ENCODE measurements at places on chromosomes 6 and 20.
A peak's percentile ranks its signal among the peaks of the same experiment; 100 is the strongest.

- peak; percentile 60 for DNase-seq
These were observed 269.6 kb downstream of the KHDC1L start for GRCh38 chr6:72955666-72956065.

GRCh38 chr20:19745584-19745983, 12.5 kb upstream of the RIN2 start:
- no peak for DNase-seq

DNA sequence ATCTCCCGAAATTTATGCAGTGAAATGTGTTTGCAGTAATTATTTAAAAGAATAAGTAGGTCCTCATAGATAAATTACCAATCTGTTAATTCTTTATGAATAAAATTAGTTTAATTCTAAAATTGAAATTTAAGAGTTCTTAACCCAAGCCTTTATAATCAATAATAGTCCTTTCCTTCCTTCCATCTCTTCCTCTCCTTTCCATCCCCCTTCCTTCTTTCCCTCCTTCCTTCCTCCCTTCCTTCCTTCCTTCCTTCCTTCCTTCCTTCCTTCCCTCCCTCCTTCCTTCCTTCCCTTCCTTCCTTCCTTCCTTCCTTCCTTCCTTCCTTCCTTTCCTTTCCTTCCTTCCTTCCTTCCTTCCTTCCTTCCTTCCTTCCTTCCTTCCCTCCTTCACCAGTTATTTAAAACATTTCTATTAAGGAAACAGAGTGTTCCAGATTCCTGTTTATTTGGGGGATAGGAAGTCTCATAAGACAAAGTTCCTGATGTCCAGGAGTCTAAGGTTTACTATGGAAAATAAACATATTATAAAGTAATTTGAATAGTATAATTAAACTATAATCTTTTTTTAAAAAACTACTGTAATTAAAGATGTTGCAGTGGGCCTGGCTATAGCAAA, 285.3 kb upstream of the NOX3 start:
- no peak for DNase-seq

DNA sequence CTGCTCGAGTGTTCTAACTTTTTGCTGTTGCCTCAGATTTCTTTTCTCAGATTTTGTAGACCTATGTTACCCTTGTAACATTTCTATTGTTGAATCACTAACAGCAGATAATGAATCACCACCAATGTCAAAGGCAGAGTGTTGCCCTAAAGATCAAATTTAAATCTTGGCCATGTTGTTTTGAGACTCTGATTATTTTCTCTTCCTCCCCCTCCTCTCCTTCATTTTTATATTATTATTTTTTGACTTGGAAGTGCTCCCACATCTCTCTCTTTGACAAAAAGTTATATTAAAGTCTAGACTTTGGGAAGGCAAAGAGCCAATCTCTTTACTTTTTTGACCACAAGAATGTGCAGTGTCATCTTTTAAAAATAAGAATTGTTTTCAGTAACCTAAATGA, 422.7 kb downstream of the NKAIN2 start:
- no peak for DNase-seq

DNA sequence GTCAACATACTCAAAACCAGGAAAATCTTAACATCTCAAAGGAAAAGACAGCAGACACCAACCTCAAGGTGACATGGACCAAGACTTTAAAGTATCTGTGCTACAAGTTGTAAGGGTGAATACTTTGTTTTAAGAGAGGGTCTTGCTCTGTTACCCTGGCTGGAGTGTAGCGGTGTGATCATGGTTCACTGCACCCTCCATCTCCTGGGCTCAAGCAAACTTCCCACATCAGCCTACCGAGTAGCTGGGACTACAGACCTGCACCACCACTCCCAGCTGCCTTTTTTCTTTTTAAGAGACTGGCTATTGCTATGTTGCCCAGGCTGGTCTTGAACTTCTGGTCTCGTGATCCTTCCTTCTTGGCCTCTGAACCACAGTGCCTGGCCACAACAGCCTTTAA, 9.7 kb downstream of the AMD1 start:
- no peak for DNase-seq

DNA sequence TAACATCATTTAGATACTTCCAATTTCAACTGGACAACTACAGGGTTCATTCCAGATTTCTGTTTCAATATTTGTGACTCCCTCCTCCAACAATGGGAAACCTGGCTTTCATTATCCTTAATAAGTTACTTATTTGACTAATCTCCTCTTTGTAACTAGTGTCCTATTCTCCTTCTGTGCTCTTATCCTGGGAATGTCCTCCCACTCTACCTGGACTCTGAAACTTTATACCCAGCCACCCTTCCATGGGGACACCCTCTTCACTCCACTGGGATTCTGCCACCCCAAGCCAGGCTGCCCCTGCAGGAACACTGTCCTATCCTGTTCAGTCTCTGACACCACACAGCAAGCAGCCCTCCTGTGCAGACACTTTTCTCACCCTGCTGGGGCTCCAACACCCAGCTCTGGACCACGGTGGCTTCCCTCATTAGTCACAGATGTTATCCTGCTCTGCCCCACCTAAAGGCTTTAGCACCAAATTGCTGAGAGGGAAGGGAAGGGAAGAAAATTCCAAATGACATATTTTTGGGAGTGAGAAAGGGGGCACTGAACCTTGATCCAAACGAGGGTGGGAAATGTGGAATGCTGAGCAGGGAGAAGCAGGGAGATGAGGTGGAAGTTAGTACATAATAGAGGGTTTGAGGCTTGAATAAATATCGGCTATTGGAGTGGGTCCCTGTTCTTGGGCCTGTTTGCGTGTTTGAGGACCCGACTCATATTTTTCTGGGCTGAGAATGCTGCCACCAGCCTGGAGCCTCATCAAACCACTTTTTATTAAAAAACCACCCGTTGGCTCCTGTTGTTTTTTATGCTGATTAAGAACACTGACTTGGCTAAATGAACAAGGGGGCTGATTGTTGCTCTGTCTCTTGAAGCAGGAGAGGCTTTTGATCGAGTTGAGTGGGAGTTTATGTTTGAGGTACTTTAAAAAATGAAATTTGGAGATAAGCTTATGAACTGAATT, 54.0 kb upstream of the AKIRIN2 start:
- peak; percentile 34 for DNase-seq

DNA sequence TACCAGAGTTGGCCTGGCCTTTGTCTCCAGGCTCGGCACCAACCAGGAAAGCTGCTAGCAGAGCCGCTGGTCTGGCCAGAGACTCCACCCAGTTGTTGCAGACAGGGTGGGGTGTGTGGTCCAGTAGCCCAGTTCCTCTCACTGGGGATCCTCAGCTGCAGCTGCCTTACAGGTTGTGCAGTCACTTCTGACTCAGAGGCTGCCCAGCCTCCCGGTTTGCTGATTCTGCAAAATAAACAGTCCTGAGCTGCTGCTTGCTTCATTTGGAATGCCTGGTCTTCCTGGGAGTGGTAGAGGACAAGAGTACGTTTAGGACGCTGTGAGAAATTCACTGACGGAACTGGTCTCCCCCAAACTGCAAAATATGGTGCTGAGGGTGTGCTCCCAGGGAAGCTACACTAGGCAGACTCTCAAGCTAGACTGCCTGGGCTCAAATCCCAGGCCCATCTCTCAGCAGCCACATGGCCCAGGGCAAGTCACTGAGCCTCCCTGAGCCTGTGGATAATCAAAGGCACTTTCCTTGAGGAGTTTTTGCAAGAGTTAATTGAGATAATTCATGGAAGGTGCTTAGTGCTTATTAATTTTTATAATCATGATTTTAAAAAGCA, 246.1 kb downstream of the TFAP2C start:
- DNase-seq: peak; percentile 67

DNA sequence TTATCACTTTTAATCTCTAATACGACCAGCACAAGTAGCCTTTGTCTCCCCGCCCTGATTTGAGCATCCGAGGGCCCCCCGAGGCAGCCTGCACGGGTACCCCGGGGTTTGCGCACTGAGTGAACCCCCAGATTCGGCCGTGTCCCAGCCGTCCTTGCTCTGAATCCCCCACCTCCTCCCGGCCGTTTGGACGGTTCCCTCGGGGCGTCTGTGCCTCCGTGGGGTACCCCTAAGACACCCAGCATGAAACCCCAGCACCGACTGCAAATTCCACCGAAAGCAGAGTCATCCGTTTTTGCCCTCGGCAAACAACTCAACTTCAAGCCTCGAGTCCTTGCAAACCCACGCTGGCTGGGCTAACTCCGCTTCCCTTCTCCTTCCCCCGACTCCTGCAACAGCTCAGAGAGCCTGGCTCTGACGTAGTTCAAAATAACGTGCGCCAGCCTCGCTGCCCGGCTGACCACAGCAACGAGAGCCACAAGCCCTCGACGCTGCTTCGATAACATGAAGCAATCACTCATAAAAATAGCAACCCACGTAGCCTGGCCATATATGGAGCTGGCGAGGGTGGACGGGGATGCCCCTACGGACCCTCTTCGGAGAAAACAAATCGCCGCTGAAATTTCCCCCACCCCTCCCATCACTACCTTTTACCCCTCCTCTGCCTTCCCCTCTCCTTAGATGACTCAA, 764 bp upstream of the SNAP25 start:
- DNase-seq: peak; percentile 11

- DNase-seq: no peak
These were observed 16.8 kb downstream of the LINC00237 start for GRCh38 chr20:21089391-21089790.

DNA sequence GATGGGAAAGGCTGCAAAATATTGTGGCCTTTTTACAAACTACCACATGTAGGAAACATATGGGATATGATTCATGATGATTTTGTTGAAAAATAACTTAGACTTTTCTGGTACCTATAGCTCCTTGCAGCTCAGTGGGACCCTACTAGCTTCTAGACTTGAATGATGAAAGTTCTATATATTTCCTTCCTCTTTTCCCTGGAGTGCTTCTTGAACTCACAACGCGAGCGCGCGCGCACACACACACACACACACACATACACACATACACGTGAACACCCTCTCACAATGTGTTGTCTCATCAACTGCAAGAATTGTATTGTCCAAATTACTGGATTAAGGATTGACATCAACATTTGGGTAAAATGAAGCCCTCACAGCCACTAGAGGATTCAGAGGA, 61.9 kb downstream of the TOX2 start:
- peak; percentile 41 for DNase-seq
